SK-N-DZ (cell line): ENCODE measurements at places on chromosomes 11 and 22.
A peak's percentile ranks its signal among the peaks of the same experiment; 100 is the strongest.

GRCh38 chr11:119107538-119108145 lies 498 bp downstream of the C2CD2L start:
- DNase-seq, result no peak

- no peak for DNase-seq
Observed at GRCh38 chr11:23573429-23573828, 713.2 kb upstream of the CCDC179 start.

- no peak for DNase-seq
Observed at GRCh38 chr11:46976182-46976854, 39.8 kb downstream of the CSTPP1 start.

DNA sequence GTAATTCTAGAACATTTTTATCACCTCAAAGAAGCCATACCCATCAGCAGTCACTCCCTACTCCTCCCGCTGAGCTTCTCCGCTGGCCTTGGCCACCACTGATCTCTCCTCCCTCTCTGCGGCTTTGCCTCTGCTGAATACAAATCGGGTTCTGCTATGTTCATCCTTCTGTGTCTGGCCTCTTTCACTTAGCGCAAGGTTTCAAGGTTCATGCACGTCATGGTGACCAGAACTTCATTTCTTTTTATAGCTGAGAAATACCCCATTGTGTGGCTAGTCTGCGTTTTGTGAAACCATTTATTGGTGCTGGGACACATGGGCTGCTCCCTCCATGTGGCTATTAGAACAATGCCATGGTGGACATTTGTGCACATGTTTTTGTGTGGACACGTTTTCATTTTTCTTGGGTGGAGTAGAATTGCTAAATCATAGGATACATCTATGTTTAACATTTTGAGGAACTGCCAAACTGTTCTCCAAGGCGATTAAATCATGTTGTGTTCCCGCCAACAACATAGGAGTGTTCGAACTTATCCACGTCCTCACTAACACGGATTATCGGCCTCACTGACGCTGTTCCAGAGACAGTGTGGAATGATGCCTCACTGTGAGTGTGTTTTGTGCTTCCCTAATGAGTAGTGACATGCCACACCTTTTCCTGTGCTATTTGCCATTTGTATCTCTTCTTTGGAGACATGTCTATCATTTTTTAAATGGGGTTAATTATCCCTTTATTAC lies 24.2 kb upstream of the KRTAP5-6 start:
- DNase-seq, result no peak

DNA sequence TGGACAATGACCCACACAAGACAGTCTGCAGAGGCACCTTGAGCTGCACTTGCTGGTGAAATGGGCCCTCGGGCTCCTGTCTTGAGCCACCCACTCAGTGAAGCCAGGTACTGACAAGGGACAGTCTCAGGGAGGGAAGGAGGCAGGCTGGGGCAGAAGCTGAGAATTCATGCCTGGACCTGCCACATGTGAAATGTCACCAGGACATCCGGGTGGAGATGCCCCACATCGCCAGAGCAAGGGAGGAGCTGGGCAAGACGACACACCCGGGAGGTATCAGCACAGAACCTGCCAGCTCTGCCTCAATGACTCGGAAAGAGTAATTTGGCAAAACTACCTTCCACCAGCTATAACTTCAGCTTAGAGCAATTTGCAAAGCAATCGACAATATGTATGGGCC lies 23.5 kb downstream of the CPT1A start:
- no peak for DNase-seq

DNA sequence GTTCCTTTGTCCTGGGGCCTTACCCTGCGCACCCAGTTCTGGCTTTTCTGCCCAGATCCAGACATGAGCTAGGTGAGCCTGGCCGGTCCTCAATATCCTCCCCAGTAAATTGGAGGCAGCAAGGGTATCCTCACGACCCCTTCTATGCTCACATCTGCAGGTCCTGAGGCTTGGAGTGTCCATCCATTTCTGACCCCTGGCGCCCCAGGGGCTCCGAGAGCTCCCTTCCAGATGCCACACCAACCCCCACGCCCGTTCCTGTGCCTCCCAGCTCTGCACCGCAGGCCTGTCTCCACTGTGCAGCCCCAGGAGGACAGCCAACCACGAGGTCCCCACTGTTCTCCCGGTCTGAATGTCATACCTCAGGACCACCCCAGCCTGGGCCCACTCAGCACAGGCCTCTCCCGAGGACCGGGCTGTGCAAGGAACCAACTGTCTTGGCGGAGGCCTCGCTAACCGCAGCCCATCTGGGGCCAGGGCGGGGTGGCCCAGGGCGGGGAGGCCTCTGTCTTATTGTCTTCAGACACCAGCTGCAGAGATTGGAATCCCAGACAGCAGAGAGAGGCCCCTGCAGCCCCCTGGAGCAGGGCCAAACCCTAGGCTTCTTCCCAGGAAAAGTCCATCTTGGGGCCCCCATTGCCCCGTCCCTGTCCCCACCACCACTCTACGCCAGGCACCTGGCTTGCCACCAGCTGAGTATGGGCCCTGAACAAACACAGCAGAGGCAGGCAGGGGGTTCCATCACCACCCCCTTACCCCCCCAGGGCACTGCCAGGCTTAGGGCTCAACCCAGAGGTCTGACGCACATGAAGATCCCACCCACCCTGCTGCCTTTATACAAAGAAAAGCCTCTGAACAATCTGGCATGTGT lies 39.3 kb downstream of the ALX4 start:
- no peak for DNase-seq

DNA sequence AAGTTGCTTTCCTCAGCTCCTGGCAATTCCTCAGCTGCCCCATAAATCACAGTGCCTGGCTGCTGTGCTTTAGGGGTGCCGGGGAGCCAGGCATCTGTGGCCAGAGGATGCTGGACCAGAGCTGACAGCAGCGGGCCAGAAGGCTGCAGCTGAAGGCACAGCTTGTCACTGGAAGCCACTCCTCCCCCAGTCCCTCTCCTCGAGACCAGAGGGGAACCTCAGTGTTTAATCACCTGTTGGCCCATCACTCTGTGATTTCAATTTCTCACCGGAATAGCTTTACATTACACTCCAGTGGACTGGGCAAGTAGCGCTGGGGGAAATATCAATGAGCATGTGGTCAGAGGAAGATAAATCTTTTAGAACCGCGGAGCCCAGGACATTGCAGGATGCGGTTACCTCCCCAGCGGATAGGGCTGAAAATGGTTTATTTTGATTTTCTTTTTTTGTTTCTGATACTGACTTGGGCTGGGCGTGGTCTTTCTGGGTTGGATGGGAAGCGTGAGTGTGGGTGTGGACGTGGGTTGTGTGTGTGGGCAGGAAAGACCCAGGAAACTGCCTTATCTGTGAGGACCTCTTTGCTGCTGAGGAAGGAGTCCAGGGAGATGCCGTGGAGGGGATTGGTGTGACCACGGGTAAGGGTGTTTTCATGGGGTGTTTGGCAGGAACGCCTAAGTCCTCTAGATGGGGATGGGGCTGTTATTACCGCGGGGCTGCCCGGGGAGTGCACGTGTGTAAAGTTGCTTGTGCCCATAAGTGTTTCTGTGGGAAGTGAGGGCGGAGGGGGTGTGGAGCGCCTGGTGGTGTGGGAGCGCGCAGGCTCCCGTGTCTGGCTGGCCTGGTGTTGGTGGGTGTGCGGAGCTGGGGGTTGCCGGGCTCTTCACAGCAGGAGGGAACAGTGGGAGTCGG lies 4.0 kb downstream of the DAGLA start:
- DNase-seq, result no peak

GRCh38 chr11:73862986-73863385 lies 13.7 kb downstream of the COA4 start:
- DNase-seq, result no peak

DNA sequence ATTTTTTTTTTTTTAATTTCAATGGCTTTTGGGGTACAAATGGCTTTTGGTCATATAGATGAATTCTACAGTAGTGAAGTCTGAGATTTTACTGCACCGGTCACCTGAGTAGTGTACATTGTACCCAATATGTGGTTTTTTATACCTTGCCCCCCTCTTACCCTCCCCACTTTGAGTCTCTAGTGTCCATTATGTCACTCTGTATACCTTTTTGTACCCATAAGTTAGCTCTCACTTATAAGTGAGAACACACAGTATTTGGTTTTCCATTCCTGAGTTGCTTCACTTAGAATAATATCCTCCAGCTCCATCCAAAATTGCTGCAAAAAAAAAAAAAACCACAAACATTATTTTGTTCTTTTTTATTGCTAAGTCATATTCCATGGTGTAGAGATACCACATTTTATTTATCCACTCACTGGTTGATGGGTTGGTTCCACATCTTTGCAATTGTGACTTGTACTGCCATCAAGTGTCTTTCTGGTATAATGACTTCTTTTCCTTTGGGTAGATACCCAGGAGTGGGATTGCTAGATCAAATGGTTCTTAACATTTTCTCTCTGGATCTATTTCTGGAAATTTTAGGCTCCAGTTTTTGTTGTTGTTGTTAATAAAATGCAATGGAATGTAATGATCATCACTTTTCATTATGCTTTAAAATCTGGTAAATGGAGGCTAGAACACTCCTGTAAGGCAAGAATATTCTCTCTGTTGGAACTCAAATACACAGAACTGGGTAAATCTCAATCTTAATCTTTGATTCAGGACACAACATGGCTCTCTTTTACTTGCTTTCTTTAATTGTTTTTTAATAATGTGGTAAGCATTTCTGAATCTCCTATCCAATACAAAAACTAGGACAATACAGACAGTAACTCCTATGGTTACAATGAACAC lies 10.3 kb downstream of the NEAT1 start:
- DNase-seq, result peak; percentile 47

GRCh38 chr11:46315783-46316563 lies 31.3 kb upstream of the DGKZ start:
- no peak for DNase-seq
